Activated naive CD4-positive, alpha-beta T cell treated with anti-CD3 and anti-CD28 coated beads, Interleukin-2, amount 50 U/mL, for 72 hours (primary cell): ENCODE measurements at places on chromosomes 4 and X.

- DNase-seq = no peak
These were observed 20.9 kb upstream of the COL25A1 start for GRCh38 chr4:109323348-109323747.

DNA sequence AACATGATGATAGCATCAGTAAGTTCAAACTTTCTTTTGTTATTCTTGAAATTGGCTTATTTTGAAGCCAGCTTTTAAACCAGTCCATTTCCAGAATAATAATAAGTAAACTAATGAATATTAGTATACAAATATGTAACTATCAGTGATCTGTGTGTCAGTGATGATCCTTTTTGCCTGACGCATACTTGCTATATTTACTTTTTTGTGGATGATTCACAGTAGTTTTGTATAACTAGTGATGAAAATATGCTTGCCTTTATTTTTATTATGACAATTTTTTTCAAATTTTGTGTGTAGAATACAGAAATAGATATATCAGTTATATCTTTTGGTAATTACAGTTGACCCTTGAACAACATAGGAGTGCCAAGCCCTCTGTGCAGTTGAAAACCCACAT, 49.5 kb downstream of the USP53 start:
- no peak for DNase-seq

DNA sequence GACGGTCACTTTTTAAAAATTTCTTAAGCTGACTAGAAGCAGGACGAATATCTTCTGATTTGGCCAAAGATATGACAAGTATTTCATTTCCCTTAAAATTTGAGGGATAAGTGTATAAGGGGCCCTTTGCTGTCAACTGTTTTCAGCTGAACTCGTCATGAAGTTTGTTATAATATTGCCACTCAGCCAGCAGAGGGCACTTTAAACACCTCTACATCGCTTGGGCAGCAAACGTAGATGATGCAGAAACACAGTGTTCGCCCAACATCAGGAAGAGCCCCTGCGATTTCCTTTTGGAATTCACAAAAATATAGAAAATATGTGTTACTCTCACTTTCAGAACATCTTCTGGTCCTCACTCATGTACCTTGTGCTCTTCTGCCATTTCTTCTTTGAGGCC, 435.7 kb upstream of the FMR1 start:
- DNase-seq = no peak

- no peak for DNase-seq
These were observed 53.1 kb downstream of the ARHGEF38 start for GRCh38 chr4:105605493-105605892.

DNA sequence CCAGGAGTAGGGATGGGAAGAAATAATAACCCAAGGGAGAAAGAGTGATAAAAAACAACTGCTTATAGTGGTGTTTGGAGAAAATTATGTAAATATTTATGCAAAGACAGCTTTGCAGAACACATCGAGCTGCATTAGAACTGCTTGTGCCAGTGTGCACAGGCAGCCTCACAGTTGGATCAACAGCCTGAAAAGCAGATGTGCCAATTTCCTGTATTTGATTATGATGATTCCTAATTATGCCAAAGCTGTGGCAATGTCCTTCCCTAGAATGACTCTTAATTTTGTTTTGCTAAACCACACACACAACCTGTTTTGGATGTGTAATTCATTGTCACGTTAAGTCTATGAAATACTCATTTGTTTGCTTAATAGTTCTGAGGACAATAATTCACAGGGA, 30.6 kb upstream of the ANTXR2 start:
- no peak for DNase-seq

DNA sequence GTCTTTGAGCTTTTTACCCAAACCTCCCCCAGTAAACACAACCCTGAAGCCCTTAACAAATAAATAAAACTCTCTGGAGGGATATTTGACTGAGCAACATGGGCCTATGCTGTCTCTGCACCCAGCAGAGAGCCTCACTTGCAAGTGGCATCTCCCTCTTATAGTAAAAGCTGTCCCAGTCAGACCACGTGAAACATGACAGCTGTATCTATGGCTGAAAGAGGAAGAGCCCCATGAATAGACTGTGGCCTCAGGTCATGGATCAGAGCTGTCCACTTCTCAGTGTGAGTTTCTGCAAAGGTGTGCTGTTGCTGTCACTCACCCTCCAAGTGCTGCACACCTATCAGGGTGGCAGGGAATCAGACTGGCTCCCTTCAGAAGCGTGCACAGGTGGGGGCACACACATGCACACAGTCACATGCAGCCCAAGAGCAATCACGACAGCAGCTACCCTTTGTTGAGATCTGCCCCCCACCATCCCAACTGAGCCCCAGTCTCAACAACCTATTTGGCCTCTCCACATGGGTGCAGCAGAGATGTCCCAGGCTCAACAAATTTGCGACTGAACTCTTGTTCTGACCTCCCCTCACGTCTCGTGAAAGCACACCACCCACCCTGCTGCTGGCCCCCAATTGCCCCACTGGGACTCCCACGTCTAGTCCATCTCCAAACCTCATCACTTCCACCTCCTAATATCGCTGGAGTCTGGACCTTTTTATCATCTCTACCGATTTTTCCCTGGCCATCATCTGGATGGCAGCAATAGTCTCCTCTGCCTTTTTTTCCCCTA, 45.6 kb downstream of the NAT8L start:
- DNase-seq = no peak

- DNase-seq = no peak
These were observed 289.0 kb downstream of the HNRNPD start for GRCh38 chr4:82084747-82085146.

DNA sequence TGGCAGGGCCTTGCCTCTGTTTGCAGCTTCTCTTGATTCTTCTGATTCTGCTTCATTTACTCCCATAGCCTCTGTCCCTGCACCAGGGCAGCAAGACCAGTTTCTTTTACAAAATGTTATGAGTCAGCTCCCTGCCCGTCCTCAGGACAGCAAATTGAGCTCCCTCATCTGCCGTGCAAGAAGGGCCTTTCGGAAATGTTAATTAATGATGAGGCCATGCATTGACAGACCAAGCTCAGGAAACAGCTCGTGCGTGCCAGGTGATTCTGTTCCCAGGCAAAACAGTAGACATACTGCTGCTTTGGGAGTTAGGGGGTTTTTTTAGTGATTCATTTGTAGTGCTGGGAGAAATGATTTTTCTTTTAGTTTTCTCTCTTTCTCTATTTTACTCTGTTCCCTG, 231.7 kb downstream of the FBXW7 start:
- no peak for DNase-seq

GRCh38 chr4:7135389-7135746, 57.0 kb upstream of the SORCS2 start:
- no peak for DNase-seq

DNA sequence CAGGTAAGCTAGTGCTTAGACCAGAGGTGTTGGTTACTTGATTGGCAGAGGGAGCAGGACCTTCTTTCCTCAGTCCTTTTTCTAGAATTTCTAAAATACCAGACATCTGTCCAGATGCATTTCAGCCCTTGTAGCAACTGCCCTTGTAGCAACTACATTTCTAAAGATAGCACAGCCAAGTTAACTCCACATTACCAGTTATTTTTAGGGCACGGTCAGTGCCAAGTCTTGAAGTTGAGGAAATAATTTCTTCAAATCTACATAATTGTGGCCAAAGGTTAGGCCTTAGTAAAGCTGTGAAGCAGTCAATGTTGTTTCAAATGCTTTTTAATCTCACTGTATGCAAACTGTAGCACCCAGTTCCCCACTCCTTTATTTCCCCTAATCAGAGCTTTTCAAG, 62.9 kb downstream of the MID1IP1 start:
- no peak for DNase-seq

DNA sequence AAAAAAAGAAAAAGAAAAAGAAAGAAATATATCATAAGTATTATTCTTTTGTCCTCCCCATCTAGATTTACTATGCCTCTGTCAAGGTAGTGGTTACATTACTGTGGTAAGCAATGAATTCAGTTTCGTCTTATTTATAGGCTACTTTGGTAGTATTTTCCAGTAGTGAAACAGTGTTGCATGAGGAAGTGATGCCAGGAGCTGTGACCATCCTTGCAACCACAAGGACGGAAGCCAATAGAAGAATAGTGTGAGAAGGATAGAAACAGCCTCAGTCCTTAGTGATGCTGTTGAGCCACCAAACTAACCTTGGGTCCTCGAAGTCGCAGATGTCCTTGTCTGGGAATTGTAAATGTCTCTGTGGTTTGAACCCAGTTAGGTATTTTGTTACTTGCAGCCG, 328.5 kb downstream of the PPP3CA start:
- no peak for DNase-seq

DNA sequence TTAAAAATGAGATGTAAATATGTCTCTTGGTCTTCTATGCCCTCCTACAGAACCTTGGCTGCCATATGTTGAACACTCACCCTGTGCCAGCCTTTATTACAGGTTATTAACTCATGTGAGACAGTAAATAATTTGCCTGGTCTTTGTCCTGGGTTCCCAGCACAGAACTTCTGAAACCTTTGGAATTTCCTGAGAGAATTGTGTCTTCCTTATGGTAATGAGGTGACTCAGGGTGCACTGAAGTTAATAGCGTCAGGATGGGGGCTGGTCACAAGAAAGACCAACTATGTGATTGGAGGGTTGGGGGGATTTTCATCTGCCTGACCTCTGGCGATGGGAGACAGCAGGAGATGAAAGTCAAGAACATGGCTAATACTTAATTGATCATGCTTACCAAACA, 289.8 kb upstream of the STS start:
- no peak for DNase-seq

DNA sequence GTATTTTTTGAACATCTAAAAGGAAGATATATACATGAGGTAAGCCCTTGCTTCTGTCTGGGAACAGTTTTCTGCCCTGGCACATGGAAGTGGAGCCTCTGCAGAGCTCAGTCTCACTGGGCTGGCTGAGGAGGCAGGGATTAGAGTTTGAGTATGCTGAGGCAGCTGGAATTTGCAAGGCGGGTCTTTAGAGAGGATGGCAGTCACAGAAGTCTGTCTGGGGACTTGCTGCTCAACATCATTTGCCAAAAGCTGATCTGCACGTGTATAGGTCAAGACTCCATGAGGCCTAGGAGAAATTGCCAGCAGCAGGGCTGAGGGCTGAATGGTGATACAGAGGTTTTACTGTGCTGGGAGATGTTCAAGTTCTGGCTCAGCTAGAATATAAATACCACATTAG, 163.6 kb upstream of the ANK2 start:
- no peak for DNase-seq

GRCh38 chrX:110172215-110172614, 145.7 kb downstream of the AMMECR1 start:
- DNase-seq = no peak

GRCh38 chr4:88803600-88804096, 106.0 kb upstream of the NAP1L5 start:
- DNase-seq = peak; percentile 24

DNA sequence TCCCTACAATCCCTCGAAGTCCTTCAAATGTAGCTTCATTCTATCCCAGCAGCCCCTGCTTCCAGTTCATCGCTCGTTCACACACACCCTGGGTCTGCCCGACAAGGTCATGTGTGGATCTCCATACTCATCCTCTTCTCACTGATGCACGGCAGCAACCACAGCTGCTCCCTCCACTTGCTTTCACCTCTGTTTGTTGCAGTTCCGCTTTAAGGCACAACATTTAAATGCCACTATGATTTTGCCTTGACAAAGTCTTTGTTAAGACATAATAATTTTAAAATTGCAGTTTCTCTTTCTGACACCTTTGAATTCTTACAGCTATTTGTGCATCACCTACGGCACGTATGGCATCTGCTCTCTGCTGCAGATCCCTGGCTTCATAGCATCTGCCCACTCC, 1.8 kb downstream of the ODAPH start:
- DNase-seq = no peak

DNA sequence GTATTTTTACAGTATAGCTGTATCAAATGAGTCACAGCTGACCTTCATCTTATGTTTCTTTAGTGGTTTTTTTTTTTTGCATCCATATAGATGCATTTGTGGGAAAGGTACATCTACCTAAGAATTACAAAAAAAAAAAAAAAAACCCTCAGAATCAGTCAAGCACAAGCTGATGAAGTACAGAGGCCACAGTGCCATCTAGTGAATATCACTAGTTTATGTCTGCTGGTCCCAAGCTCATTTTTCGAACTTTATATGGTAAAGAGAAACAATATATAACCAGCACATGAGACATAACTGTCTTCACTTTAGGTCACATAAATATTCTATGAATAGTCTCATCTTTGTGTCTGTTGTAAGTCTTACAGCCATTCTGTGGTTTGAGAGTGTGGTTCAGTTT, 220.1 kb downstream of the DLG3 start:
- DNase-seq = no peak

GRCh38 chr4:8553216-8553615, 27.0 kb upstream of the GPR78 start:
- no peak for DNase-seq

GRCh38 chrX:2933125-2933900, 4.2 kb upstream of the ARSD start:
- no peak for DNase-seq

- no peak for DNase-seq
These were observed 319.9 kb downstream of the GABRG1 start for GRCh38 chr4:45803994-45804393.

DNA sequence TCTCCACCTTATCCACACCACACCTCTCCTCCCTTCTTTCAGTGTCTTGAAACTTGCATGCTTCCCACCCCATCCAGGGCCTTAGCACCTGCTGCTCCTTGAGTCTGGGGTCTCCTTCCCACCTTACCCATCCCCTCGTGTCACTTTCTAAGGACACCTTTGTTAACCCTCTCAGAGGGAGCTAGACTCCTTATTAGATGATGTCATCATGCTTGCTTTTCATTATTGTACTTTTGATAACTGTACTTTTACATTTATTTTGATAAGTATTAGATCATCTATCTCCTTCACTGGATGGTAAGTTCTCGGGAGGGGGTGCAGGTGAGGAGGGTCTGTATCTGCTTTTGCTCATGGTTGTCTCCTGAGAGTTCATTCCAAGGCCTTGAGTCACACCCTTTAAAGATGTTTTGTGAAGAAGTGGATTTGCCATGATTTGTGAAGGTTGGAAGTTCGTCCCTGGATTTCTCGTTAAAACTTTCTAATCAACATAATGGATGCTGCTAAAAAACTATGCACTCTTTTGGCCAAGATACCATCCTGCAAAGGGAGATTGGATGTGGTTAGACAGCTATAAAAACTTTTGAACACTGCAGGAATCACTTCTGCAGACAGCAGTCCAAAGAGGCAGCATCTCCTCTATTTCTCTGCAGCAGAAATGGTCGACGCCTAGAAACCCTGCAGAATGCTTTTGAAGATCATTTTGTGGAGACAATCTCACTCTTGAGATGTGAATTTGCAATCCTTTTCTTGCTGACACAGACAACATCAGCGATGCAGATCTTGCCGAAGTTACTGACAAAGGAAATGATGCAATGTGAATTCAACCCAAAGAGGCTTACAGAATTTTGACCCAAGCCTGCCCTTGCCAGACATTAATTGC, 69.6 kb downstream of the ENPP6 start:
- DNase-seq = no peak

GRCh38 chrX:148020329-148020728, 39.2 kb downstream of the FMR1NB start:
- no peak for DNase-seq

GRCh38 chr4:159305129-159305528, 202.2 kb downstream of the RAPGEF2 start:
- DNase-seq = no peak
